ENCODE measurements at places on chromosomes 4 and X.

DNA sequence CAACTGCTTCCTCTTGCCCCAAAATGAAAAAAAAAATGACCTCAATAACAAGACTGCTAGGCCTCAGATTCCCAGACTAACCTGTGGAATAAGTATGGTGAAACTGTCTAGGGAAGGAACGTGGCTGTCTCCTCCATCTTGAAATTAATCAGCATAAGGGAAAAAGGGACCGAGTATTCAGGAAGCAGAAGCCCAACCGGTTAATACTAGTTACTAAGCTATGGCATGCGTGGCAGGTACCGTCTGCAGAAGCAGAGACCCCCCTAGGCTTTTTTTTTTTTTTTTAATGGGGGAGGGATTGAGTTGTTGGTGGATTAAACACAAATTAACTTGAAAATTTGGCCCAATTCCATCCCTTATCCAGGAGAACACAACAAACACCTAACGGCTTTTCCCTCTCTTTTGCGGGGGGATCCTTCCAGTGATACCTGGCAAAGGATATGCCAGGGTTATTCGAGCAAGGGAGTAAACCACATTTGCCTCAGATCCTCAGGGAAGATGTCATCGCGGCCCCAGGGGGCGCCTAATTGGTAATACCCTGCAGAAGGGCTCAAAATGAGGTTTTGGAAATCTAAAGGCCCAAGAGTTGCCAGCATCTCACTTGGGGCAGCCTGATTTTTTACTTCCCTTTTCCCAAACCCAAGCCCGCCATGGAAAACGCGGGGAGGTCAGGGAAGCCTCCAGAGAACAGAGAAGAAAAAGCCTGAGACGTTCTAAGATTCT lies 893 bp downstream of the RLIM start:
- DNase-seq: no peak

DNA sequence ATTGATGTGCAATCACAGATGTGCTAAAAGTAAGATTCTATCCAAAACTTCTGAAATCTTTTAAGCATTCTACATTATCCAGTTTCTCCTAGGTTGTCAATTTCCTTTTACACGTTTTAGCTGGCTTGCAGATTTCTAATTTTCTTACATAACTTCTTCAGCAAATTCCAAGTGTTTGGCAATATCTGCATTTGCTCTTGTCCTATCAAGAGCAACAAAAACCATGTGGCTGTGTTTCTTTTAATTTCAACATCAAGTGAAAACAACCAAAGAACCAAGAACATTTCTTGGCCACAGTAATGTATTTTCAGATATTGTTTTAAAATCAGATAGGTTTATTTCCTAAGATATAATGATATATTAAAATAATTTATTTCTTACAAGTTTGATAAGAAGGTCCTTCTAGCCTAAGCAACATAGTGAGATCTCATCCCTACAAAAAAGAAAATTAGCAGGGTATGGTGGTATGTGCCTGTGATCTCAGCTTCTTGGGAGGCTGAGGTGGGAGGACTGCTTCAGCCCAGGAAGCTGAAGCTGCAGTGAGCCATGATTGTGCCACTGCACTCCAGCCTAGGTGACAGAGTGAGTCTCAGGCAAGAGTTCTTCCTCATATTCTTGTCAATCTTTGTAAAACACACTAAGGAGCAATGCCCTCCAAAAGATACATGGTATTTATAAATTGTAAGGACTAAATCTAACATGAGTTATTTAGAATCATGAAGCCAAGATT lies 131.4 kb upstream of the NAP1L5 start:
- DNase-seq: no peak

GRCh38 chrX:52416816-52417215 lies 48.0 kb downstream of the XAGE2 start:
- no peak for DNase-seq

DNA sequence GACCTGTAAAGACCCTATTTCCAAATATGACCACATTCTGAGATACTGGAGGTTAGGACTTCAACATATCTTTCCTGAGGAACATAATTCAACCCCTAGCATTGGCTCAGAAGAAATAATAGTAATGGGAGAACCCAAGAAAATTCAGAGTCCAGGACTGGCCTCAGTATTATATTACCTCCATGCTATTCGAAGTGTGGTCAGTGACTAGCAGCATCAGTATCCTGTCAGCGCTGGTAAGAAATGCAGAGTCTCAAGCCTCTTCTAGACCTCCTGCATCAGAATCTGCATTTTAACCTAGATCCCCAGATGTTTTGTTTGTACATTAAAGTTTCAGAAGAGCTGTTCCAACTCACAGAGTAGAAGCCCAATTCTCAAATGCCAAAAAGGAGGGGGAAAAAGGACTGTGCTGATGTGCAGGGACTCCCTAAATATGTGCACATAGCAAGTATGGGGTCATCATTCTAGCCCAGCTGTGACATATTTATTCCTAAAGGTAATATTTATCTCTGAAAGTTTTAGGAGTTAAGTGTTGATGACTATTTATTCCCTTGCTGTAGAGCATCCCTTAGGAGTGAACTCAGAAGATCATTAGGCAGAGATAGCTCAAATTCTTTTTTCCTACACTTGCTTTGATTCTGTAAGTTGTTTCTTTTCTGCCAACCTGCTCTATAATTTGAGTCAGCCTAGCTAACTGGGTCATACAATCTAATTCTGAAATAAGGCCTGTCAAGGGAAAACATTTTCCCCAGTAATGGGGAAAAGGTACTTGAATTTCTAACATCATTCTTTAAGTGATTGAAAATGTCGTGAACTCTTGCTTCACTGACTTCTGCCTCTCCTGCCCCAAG lies 361.9 kb downstream of the ARHGAP24 start:
- DNase-seq: no peak

GRCh38 chrX:86805241-86805640 lies 657.0 kb downstream of the DACH2 start:
- DNase-seq: no peak

GRCh38 chr4:61445374-61446063 lies 245.4 kb downstream of the ADGRL3 start:
- DNase-seq: no peak

DNA sequence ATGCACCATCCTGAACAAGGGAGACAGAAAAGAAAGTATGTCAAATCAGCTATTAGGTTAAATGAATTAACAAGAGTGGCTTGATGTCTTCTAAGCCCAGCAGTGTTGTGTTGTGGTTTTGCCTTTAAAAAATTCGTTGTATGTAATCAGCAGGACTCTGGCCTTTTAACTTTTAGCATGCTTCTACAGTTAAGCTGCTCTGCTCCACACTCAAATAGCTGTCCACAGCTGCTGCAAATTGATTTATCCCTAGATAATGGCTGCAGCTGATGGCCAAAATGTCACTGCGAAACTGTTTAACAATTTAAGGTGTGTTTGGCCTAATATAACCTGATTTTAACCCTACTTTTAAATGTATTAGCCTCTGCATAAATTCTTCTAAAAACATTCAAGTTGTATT lies 85.8 kb downstream of the CXXC4 start:
- no peak for DNase-seq

DNA sequence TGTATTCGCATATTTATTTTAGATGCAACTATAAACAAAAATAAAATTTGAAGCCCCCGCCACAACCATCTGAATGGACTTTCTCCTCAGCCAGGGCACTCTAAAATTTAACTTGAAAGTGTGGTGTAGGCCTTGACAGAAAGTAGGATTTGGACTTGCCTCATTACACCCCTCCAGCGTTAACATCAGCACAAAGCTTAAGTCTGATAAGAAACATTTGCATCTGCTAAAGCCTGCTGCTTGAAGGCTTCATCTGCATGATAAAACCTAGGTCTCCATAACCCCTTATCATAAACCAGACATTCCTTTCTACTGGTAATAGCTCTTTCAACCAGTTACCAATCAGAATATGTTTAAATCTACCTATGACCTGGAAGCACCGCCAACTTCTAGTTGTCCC lies 1046.5 kb downstream of the FAT4 start:
- no peak for DNase-seq

DNA sequence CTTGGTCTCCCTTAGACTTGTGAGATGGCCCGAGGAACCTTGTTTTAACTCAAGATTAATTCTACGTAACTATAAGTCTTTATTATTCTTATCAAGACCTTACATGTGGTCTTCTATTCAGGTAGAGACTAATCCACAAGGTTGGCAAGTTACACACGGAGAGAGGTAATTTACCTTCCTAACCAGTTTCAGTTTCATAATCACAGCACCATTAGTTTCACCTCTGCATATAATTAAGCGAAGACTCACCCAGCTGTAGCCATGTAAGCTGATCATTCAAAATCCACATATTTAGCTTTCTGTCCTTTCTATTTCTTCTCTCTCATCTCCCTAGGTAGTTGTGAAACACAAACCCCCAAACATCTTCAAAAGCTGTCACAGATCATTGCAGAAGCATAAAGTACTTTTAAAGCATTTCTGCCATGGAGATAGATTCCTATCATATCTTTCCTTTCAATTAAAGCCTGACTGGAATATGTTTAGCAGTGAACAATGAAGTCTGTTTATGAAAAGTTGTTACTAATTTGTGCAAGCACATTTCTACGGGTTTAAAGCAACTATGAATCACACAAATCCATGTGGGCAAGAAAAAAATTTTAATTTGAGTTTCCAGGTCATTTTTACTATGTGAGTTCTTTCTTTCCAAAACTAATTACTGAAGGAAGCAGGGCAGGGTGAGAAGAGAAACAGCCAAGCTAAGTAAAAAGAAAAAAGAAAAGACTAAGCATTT lies 78.5 kb downstream of the BTC start:
- DNase-seq: no peak

- DNase-seq: no peak
Observed at GRCh38 chrX:121832446-121832845, 785.0 kb downstream of the GLUD2 start.

GRCh38 chr4:21921526-21922180 lies 26.9 kb downstream of the KCNIP4 start:
- DNase-seq: no peak

DNA sequence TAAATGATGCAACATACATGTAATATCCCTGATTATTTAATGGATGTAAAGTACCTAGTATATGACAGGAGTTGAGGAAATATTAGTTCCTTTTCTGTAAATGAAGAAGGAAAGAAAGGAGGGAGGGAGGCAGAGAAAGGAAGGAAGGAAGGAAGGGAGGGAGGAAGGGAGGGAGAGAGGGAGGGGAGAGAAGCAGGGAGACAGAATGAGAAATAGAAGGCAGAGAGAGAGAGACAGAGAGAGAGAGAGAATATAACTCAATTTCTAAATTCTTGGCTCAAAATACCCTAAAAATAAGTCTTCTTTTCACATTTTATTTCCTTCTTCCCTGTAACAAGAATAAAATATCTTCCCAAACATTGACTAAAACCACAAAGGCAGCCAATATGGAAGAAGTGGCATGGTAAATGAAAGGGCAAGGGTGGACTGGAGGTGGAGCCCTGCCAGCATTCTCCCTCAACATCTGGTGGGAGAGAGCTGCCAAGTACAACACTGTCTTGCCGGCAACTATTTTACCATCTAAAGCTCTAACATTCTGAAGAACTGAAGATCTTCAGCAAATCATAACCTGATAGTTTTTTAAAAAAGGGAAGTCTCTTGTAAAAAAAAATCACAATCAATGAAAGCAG lies 245.1 kb downstream of the PPP3CA start:
- no peak for DNase-seq

- DNase-seq: no peak
Observed at GRCh38 chrX:132119283-132119682, 8.5 kb downstream of the FRMD7 start.

DNA sequence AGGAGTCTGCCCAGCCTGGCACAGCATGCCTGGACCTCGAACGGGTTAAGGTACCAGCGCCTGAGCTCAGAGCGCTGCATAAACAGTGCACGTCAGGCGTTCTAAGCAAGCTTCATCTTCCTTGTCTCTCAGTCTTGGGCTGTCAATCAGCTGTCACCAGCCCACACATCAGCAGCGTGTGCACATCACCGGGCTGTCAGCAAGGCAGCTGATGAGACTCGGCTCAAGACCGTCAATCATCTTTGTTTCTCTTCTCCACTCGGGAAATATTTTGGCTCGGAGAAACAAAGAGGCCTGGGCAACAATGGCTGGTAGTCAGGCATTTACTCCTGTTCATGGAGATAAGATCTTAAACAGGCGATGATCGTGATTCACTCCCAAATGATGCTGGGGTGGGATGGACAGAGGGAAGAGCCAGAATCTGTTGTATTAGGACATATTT lies 141.3 kb downstream of the LDB2 start:
- DNase-seq: no peak

DNA sequence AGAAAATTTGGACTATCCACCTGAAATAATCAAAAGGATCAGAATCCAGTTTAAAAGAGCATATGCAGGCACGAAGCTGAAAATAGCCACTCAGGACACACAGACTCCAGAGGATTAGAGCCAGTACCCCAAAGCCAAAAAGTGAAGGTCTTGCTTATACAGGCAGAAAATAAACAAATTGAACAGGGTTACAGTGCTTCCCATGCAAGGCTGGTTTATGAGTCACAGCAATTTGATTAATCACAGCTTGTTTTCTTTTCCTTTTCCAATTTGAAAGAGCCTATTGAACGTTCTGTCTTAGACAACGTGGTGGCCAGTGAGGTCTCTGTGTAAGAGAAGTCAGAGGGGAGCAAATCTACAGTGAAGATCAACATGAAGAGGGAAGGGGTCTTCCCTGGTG lies 10.2 kb downstream of the HGFAC start:
- no peak for DNase-seq

- no peak for DNase-seq
Observed at GRCh38 chrX:134949271-134949670, 41.5 kb upstream of the SMIM10 start.

GRCh38 chr4:169269916-169270809 lies 593 bp downstream of the SH3RF1 start:
- peak; percentile 15 for DNase-seq

DNA sequence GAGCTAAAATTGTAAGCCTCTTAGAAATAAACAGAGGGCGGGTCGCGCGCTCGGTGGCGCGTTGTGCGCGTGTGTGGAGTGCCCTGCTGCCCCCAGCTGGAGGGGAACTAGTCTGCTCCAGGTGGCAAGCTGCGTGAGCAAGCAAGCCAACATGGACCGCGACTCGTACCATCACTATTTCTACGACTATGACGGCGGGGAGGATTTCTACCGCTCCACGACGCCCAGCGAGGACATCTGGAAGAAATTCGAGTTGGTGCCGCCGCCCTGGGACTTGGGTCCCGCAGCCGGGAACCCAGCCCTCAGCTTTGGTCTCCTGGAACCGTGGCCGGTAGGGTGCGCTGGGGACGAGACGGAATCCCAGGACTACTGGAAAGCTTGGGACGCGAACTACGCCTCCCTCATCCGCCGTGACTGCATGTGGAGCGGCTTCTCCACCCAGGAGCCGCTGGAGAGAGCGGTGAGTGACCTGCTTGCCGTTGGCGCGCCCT lies 66.1 kb downstream of the DNAAF6 start:
- no peak for DNase-seq
